ENCODE measurements at places on chromosomes 4 and X. TPM values are rescaled to one million over a fixed set of nuclear protein-coding genes. Genes with fewer than 3 reads are reported as not detected.
A peak's percentile ranks its signal among the peaks of the same experiment; 100 is the strongest.

DNA sequence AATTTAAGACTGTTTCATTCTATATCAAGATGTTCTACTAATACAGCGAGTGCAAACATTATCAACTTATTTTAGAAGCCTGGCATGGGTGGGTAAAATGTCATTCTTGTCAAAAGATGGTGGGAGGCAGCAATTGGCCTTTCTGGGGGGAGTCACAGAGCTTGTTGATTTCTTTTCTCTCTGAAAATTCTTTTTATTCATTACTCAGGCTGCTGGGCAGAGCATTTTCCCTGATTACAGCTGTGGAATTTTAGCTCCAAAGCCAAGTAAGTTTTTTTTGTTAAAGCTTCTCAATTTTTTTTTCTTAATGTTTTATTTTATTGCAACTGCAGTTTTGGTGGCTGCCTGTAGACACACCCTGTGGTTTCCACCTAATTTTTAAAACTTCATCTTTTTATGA, 50.4 kb downstream of the GPC4 start:
- no peak for DNase-seq

GRCh38 chr4:90419124-90419711, 292.0 kb downstream of the CCSER1 start:
- peak; percentile 15 for DNase-seq

GRCh38 chrX:13077168-13077567, 32.7 kb upstream of the FAM9C start:
- DNase-seq = peak; percentile 32

DNA sequence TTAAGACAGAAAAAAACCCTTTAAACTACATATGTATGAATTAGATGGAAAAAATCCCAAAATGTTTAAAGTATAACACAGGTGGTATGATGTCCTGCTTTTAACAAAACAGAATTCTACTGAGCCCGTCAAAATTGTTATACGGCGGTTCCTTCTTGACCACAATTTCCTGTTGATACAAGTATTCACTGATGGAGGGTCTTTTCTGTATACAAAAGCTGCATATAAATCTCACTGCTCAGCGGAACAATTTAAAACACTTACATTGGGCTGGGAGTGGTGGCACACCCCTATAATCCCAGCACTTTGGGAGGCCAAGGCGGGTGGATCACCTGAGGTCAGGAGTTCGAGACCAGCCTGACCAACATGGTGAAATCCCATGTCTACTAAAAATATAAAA, 62.4 kb downstream of the RPS6KA3 start:
- no peak for DNase-seq

- DNase-seq = no peak
Measured at GRCh38 chrX:40449956-40450706, 130.6 kb upstream of the ATP6AP2 start.

DNA sequence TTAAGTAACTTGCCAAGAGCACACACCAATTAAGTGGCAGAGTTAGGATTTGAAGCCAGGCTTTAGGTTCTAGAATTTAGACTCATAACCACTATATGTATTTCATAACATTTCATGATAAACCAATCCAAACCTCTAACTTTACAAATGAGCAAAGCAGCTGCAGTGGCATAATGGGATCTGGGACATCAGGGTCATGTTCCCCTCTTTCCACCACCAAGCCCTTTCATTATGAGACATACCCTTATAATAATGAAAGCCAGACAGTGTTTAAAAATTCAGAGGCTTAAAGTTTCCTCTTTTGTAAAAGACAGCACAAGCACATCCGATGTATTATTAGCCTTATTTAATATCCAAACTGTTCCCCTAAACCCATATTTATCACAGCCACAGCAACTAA, 28.3 kb upstream of the AMELX start:
- DNase-seq = no peak

- DNase-seq = no peak
Measured at GRCh38 chr4:169756971-169757574, 671 bp downstream of the HPF1 start.

DNA sequence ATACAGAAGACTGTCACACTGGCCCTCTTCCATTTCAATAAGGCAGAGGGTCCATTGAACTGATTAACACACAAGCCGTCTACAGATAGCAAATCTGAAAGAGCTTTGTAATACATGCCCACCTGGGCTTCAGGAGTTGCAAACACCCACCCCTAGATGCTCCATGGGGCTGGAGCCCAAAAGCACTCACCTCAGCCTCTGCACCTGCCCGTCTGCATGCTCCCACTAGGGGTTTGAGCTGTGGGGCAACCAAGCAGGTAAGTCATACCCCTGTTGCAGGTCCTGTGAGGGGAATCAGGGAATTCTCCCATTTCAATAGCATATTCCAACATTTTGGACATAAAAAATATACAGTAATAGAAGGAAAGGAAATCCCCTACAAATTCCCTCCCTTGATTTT, 243.0 kb upstream of the KCNIP4 start:
- no peak for DNase-seq

- no peak for DNase-seq
Measured at GRCh38 chrX:19776753-19777152, 110.6 kb downstream of the SH3KBP1 start.

DNA sequence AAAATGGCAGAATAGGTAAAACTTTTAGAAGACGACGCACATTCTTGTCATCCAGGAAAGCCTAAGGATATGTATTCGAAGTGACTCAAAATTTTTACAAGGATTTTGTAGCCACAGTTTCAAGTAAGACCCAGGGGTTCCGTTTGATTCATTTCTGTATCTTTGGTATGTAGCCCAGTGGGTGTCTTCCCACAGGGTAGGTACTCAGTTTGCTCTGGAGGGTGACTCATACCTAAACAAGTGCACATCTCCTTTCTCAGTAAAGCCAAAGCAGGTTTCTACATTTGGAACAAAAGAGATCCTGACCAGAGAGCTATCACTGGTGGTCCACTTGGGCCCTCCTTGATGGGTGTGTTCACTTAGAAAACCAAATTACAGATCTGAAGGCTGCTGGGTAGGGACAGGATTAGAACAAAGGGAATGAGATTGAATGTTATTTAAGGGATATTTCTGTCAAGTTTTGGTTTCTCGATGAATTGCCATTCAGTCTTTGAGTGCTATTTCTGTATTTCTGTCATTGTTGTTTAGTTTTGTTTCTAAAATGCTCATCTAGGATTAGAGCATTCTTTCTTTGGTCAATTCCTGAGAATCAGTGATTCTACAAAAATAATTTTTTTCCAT, 56.1 kb downstream of the PLS3 start:
- peak; percentile 74 for DNase-seq

- no peak for DNase-seq
Measured at GRCh38 chr4:93169966-93170365, 658.6 kb upstream of the ATOH1 start.

DNA sequence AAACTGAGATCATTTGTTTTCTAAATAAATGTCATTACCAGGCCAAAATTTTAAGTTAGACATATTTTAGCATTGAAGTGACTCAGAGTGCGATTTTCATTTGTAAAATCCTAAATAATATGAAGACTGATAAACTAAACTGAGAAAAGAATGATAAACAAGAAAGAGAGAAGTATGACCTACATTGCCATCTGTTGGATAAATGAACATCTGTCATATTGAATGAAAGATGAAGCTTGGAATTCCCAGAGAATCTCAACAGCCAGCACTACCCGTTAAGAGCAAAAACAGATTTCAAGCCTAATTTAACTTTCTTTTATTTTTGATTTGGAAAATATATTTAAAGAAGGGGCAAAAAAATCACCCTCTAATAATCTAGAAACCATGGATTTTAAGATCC, 591.0 kb upstream of the ATOH1 start:
- no peak for DNase-seq

GRCh38 chrX:46573331-46573891, at the start of gene CHST7:
TSS of gene CHST7 (plus strand) at chrX:46573765. CDS start at chrX:46573932, 167 bp downstream.
- peak; percentile 35 for DNase-seq

DNA sequence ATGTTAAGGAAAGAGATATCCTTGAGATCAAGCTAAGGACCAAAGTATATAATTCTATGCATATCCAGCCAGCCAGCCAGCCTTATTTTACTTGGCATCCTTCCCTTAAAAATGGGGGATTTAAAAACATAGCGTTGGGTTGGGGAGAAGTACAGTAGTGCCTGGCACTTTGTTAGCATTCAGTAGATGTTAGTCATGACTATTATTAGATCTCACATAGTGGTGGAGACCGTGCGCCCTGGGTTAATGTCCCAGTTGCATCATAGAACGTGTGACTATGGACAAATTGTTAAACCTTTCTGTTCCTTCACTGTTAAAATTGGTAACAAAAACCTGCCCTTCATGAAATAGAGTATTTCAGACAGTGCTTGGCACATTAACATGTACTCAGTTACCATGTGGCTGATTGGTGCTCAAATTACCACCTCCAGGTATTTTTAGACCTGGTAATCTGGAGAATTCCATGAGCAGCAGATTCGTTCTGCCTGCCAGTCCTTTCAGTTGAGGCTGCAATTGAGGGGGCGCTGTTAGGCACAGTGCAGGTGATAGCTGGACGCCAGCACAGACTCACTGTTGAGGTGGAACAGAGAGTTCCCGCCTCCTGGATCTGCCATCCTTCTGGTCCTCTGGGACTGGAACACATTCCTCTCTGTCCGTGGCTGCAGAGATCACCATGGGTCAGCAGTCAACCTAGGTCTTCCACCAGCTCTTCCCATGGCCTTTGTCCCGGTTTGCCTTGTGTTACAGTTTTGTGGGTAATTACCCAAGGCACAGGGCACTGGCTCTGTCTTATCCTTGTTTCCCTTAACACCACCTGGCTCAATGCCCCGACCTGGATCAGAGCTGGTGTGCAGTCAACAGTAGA, 31.7 kb downstream of the RBBP7 start:
- DNase-seq = peak; percentile 76

DNA sequence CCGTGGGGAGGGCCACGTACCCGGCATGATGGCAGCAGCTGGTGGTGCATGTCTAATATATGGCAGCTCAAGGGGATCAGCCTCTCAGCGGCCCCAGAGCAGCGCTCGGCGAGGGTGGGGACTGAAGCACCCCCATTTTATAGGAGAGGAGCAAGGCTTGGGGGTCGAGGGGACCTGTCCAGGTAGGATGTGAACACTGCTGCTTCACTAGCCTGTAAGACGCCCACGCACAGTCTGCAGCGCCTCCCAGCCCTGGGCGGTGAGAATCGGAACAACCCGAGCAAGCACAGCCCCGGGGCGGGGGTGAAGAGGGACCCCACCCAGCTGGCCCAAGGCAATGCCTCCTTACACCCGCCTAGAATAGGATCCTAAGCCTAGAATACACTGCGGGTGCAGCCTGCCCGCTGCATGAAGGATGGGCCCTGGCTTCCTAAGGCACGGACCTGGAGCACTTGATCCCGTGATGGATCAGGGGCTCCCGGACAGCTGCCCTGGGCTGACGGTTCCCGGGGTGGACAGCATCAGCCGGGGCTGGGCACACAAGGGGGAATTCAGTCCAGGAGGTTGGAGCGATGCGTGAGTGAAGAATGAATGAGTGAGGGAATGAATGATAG, 17.6 kb downstream of the ADRA2C start:
- no peak for DNase-seq

DNA sequence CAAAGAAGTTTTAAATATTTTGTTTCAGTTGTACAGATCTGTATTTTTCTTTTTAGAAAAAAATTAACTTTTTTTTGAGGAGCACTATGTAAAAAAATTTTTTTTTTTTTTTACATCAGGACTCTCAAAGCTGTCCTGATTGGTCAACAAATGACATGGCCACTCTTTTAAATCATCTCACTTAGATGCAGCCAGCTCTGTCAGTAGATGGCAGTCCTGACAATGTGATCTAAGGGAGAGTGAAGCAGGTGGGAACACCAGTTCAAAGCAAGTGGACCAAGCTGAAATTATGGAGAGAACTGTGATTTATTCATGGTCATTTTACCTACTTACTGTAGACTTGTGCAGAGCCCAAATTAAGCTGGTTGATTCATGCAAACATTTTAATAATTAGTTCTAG, 174.7 kb upstream of the GPRIN3 start:
- peak; percentile 37 for DNase-seq

- no peak for DNase-seq
Measured at GRCh38 chrX:103685396-103685795, 1.1 kb downstream of the MORF4L2 start.

MTMR1 gene
- 9.0 TPM for total RNA-seq

NLRP2B gene
- total RNA-seq = not detected

MAGEA2 gene
- total RNA-seq = not detected

GABRE gene
- 2.8 TPM for total RNA-seq

Measured in HFFc6 (cell line).